ENCODE measurements at places on chromosomes 4 and X.

DNA sequence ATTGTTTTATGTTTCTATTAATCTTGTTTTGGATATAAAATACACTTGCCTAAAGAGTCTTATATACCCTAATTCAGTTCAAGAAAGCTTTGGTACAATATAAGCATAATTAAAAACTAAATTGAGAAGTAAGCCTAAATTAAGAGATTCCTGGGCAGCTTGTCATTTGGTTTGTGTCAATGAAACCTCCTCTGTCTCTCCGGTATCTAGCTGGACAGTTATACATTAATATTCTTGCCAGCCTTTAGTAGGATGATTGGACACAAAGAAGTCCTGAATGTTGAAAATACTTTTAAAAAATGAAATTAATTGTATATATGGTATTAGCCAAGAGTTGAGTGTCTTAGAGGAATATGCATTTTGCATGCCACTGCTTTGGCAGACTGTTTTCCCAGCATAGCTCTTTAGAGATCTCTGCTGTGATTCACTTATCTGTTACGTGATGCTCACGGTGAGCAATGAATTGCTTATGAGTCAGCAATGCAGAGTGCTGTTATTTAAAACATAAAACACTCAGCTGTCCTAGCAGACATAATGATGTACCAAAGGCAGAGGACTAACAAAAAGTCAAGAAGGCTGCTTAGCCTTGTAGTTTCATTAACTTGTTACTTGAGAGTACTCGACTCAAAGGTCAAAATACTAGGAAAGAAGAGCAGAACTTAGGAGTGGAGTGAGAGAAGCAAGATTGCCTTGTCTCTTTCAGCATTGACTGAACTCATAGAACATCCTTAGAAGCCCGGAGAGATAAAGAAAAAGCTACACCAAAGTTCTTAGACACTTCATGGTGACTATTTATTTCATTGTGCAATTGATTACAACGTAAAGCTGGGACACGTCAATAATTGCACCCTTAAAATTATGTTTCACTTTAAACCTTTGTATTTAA is 1296.1 kb upstream of the PCDH7 start:
- DNase-seq, result no peak

DNA sequence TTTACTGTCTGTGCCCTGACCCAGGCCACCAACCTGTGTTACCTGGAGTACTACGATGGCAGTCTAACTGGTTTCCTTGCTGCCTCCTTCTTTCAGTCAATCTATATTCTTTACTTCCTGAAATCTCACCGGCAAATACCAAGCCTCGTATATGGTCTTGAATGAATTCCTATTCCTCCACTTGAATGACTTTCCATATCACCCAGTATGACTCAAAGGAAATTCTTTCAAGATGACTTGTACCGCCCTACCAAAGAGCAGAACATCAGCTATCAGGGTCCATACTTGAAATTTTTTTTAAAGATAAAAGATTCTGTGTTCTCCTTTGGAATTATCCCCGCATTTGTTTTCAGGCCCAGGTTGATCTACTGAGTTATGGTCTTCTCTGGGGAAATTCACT is 378.0 kb downstream of the AFF2 start:
- DNase-seq, result no peak

- no peak for DNase-seq
Measured at GRCh38 chr4:3639613-3640586, 107.7 kb upstream of the LRPAP1 start.

DNA sequence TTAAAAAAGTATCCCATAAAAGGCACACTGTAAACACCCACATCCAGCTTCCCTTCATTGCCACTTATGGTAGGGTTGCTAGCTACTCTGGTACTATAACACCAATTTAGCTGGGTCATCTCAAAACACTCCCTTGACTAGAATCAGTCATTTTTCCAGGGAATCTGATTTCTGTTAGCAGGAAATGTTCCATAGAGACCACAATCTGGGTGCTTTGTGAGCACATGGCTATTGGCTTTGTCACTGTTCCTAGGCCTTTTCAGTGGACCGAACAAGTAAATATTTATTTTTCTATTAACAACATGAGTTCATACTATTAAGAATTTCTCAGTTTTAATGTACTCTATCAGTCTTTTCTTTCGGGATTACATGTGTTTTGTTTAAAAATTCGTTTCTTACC is 404.7 kb upstream of the GNPDA2 start:
- DNase-seq, result no peak

GRCh38 chr4:110034026-110034393 is 121.3 kb downstream of the EGF start:
- DNase-seq, result no peak

DNA sequence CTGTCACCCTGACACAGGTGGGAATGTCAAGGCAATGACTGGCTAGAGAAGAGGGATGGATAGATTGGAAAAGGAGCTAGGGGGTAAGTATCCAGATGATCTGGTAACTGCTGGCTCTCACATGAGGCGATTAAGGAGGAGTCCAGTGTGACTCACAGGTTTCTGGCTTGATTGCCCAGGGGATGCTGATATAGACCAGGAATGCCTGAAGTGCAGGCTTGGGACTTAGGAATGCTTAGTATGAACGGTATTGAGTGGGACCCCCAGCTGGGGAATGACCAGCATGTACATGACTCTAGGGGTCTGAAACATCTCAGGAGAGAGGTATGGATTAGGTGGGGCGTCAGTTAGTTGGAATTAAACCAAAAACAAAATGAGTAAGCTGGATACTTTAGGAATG is 65.8 kb upstream of the PRPS1 start:
- no peak for DNase-seq

All from GM23338 (cell line).